ENCODE measurements at places on chromosomes 6 and 20. TPM values are rescaled to one million over a fixed set of nuclear protein-coding genes. Genes with fewer than 3 reads are reported as not detected.

ASIP gene
- not detected for total RNA-seq

TJAP1 gene
- total RNA-seq = 47.6 TPM

ADGRF5 gene
- total RNA-seq = not detected

RIMS1 gene
- total RNA-seq = not detected

OR2B6 gene
- not detected for total RNA-seq

SLC24A3 gene
- total RNA-seq = not detected

CALHM4 gene
- not detected for total RNA-seq

EYS gene
- not detected for total RNA-seq

RRAGD gene
- total RNA-seq = 10.9 TPM

NKX2-2 gene
- total RNA-seq = not detected

MOCS1 gene
- 0.37 TPM for total RNA-seq

SRMS gene
- total RNA-seq = not detected

CD24 gene
- 1.1 TPM for total RNA-seq

THEMIS gene
- total RNA-seq = 155 TPM

ULBP3 gene
- 1.6 TPM for total RNA-seq

DLGAP4 gene
- total RNA-seq = 27.0 TPM

BAG2 gene
- total RNA-seq = 7.3 TPM

Data from activated naive CD8-positive, alpha-beta T cell treated with anti-CD3 and anti-CD28 coated beads, Interleukin-2, amount 10 ng/mL, durations not matched to agents 7 days and 5 days (primary cell).